Activated T-helper 1 cell treated with anti-CD3 and anti-CD28 coated beads, Interleukin-2, amount 50 U/mL, for 16 hours (primary cell): ENCODE measurements at places on chromosomes 3 and 15.
A peak's percentile ranks its signal among the peaks of the same experiment; 100 is the strongest.

DNA sequence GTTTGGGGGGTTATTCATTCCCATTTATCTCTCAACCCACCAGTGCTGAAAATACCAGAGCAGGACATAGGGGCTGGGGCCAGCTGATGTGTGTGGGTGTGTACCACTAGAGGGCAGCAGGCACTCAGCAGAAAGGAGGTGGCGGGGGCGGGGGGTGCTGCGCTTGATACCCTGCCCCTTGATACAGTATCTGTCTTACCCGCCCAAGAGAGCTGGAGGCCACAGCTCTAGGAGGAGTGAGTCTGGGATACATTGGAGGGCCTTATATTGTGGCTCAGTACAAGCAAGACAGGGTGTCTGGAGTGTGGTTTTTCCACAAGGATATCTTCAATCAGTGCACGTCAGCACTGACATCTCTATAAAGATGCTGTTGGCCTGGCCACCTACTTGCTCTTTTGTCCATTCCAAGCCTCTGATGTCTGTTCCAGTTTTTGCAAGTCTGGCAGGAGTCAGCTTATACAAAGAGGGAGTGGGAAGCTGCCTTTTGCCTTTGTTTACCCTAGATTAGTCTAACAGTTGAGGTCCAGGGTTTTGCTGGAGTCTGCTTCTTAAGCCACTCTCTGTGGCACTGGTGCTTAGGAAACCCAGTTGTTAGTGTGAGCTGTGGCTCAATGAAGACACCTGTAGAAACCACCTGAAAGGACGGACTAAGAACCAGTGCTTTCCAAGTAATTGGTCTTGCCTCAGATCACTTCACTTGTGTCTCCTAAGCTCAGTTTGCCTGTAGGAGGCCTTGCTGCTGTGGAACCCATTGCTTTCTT lies 1.5 kb upstream of the RBM15B start:
- DNase-seq: peak; percentile 30

DNA sequence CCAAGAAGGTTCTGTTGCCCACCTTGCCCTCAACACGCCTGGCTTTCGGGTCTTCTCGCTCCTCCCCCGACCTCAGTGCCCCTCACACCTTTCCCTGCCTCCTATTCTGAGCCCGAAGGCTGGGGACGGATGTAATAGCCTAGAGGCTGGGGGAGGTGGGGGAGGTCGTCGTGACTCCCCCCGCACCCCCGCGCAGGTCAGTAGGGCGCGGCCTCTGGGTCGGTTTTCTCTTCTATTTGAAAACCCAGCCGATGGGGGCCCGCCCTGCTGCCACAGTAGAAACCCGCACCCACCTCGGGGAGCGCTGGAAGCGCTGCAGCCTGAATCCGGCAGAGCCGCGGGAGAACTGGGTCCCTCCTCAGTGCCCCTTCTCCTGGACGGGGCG lies 1.0 kb upstream of the RBPMS2 start:
- no peak for DNase-seq

GRCh38 chr3:79200456-79200855 lies 567.3 kb downstream of the ROBO1 start:
- DNase-seq: no peak

GRCh38 chr3:112735926-112736325 lies 95.0 kb upstream of the CCDC80 start:
- no peak for DNase-seq

GRCh38 chr15:51861557-51862359 lies 32.3 kb downstream of the TMOD3 start:
- DNase-seq: peak; percentile 41

DNA sequence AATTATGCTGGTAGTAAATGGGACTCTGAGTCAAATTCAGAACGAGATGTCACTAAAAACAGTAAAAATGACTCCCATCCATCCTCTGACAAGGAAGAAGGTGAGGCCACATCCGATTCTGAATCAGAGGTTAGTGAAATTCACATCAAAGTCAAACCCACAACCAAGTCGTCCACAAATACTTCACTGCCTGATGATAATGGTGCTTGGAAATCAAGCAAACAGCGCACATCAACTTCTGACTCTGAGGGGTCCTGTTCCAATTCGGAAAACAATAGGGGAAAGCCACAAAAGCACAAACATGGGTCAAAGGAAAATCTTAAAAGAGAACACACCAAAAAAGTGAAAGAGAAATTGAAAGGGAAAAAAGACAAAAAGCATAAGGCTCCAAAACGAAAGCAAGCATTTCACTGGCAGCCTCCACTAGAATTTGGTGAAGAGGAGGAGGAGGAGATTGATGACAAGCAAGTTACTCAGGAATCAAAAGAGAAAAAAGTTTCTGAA lies 15.1 kb upstream of the ZBTB47 start:
- no peak for DNase-seq

- no peak for DNase-seq
Observed at GRCh38 chr3:187808527-187808895, 63.2 kb upstream of the BCL6 start.

DNA sequence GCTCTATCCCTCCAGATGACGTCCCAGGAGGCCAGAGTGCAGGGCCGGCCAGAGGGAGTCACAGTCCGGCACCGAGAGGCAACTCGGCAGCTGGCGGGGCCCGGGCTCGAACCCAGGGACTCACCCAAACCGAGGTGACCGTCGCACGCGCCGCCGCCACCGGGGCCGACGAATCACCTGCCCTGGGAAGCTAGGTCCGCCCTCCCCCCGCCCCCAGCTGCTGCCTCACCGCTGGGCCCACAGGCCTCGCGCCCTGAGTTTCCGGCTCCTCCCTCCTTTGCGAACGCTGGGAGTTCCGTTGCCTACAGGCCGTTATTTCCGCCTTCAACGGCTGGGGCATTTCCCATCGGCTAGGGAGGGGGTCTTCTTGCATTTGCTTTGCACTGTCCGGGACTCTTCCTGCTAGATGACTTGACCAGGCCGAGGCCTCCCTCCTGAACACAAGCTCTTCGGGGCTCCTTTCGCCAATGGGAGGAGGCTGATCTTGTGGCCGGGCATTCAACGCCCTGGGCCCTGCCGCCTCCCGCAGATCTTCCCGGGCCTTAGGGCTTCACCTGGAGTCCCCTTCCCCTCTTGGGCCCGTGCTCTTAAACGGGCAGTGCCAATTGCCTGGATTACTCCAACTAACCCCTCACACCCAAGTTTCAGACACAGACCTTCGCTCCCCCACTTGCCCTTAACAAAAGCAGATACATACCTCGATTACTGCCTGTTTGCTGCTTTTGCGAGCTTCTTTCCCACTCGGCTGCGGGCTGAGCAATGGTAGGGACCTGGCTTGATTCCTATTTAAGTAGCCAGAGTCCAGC lies at the start of gene SNUPN:
Gene SNUPN, minus strand, starts transcription at position 184 of the 806 bp plus-strand sequence. CDS start 4,674 bp downstream, outside the sequence.
- peak; percentile 87 for DNase-seq

GRCh38 chr3:65776081-65776480 lies 262.6 kb downstream of the MAGI1 start:
- no peak for DNase-seq

GRCh38 chr3:86837871-86838270 lies 153.1 kb downstream of the VGLL3 start:
- DNase-seq: no peak
